Esophagus squamous epithelium (tissue), 5 donors: ENCODE measurements at places on chromosomes 6 and 20. TPM values are rescaled to one million over a fixed set of nuclear protein-coding genes. Genes with fewer than 3 reads are reported as not detected.
A peak's percentile ranks its signal among the peaks of the same experiment; 100 is the strongest.

CYP39A1 gene
- total RNA-seq, result 2.8 TPM

VEGFA gene
- 102 TPM for total RNA-seq

MUC21 gene
- total RNA-seq, result 322 TPM

RSPO3 gene
- total RNA-seq, result 1.6 TPM

GRCh38 chr20:40706977-40707582 lies 18.0 kb upstream of the MAFB start:
- H3K4me1 ChIP-seq, result no peaks in the 10 kb centered on the region
- no peak overlapping the region for H3K4me3 ChIP-seq
- H3K36me3 ChIP-seq, result no peaks in the 10 kb centered on the region
- DNase-seq, result no peak
- H3K27me3 ChIP-seq, result no peaks in the 10 kb centered on the region
- no peak overlapping the region for H3K27ac ChIP-seq

GRCh38 chr6:11263291-11263775 lies 30.9 kb upstream of the NEDD9 start:
- H3K4me3 ChIP-seq, result no peak overlapping the region
- peak overlapping the region; percentile 9 for H3K27ac ChIP-seq
- peaks cover 30% of the 10 kb centered on the region for H3K4me1 ChIP-seq
- DNase-seq, result no peak
- H3K36me3 ChIP-seq, result no peaks in the 10 kb centered on the region

DNA sequence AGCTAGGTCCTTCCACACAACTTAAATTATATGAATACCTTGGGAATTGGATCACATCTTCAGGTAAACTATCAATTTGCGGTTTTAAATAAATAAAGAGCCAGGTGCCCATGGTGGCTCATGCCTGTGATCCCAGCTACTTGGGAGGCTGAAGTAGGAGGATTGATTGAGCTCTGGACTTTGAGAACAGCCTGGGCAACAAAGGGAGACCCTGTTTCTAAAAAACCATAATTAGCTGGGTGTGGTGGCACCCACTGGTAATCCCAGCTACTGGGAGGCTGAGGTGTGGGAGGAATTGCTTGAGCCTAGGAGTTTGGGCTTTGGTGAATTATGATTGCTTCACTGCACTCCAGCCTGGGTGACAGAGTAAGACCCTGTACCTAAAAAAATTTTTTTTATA lies 3.4 kb downstream of the GMNN start:
- no peaks in the 10 kb centered on the region for H3K27me3 ChIP-seq
- no peak for DNase-seq
- H3K4me3 ChIP-seq, result no peak overlapping the region
- H3K4me1 ChIP-seq, result peaks cover 8% of the 10 kb centered on the region
- H3K36me3 ChIP-seq, result no peaks in the 10 kb centered on the region

GRCh38 chr20:13022401-13023155 lies 13.8 kb downstream of the SPTLC3 start:
- H3K27ac ChIP-seq, result no peak overlapping the region
- H3K36me3 ChIP-seq, result peaks cover 3% of the 10 kb centered on the region
- H3K4me1 ChIP-seq, result peaks cover 5% of the 10 kb centered on the region
- no peaks in the 10 kb centered on the region for H3K27me3 ChIP-seq
- no peak for DNase-seq
- no peak overlapping the region for H3K4me3 ChIP-seq

DNA sequence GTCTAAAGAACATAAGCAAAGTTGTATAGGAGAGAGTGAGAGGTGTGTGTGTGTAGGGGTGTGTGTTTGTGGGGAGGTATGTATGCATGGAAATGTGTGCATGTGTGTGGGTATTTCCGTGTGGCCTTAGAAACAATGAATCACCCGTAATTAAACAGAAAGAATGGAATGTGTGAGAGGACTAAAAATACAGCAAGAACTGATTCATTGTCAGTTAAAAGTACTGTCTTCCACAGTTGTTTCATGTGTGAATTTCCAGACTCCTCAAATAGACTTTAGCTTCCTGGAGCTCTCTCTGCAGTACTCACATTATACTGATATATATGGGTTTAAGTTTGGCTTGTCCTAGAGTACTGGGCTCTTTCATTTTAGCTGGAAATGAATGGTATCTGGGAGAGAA lies 145.7 kb downstream of the RIMS1 start:
- no peak overlapping the region for H3K4me3 ChIP-seq
- no peak overlapping the region for H3K27ac ChIP-seq
- DNase-seq, result no peak
- no peaks in the 10 kb centered on the region for H3K27me3 ChIP-seq
- no peaks in the 10 kb centered on the region for H3K36me3 ChIP-seq

DNA sequence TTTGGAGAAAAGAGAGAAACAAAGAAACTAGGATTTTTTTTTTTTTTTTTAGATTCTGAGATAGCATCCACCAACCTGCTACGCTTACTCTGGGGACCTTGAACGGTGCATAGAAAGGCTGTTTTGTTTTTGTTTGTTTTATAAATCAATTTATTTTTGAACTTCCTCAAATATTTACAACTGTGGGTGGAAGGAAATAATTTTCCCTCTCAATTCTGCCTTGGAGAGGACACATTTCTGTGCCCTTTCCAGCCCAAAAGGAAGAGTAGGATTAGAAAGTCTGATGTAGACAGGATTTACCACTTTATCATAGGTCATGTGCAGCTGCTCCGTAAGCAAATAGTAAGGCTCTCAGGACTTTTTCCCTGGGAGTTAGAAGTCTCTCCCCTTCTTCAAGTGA lies 190.5 kb downstream of the NKAIN2 start:
- H3K4me3 ChIP-seq, result no peak overlapping the region
- H3K36me3 ChIP-seq, result no peaks in the 10 kb centered on the region
- H3K27ac ChIP-seq, result no peak overlapping the region

GRCh38 chr6:151403919-151404308 lies 12.6 kb upstream of the ZBTB2 start:
- H3K4me3 ChIP-seq, result no peak overlapping the region
- no peak overlapping the region for H3K27ac ChIP-seq
- DNase-seq, result no peak
- no peaks in the 10 kb centered on the region for H3K27me3 ChIP-seq

DNA sequence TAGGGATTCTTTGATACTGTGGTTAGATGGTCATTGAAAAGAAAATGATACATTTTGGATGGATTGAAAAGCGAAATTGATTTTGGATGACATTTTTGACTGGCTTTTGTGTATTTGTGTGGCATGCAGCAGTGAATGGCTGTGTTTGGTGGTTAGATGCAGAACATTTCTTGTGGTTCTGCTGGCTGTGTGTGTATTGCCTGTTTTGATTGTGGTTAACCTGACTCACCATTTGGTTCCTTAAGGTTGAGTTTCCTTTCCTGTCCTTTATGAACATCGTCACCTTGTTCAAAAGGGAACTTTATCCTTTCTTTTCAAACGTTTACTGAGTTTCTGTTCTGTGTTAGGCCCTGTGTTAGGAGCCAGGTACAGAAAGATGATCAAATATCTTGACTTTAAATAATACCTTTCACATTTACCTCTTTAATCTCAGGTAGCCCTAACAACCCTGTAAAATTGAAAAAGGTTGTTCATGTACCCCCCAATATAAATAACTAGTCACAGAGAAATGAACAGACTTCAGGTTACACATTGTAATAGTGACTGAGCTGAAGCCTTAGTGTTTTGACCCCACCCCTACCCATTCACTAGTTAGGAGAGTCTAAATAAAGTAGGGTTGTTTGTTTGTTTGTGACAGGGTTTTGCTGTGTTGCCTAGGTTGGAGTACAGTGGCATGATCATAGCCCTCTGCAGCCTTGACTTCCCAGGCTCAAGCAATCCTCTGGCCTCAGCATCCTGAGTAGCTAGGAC lies 23.8 kb downstream of the ANKS1A start:
- DNase-seq, result no peak
- no peak overlapping the region for H3K4me3 ChIP-seq
- no peaks in the 10 kb centered on the region for H3K27me3 ChIP-seq
- H3K4me1 ChIP-seq, result peaks cover 9% of the 10 kb centered on the region

DNA sequence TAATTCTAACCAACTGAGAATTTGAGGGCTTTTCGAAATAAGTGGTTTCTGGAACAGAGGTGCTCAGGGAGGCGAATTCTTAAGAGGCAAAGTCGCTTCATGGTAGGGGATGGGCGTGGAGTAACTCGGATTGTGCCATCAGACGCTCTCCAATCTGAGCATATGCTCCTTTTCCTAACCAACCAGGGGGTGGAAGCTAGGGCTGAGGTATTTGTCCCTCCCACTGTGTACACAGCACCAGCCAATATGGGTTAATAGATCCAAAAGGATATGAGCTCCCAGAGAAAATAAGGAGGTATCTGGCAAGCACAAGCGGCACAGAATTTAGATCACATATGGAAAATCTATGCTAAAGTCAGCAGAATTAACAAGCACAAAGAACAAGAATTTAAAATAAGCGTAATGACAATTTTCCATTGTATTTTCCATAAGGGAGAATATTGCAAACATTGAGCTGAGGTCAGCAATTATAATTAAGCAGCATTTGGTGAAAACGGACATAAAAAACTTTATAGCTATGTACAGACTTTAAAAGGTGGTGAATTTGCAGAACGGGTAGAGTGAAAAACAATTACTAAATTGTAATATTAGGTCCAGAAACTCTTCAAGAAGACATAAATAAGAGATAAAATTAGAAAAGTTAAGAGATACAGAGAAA lies 55.0 kb upstream of the PHACTR1 start:
- H3K27ac ChIP-seq, result no peak overlapping the region
- no peaks in the 10 kb centered on the region for H3K27me3 ChIP-seq
- no peak for DNase-seq
- no peaks in the 10 kb centered on the region for H3K4me1 ChIP-seq
- no peak overlapping the region for H3K4me3 ChIP-seq
- no peaks in the 10 kb centered on the region for H3K36me3 ChIP-seq

- H3K36me3 ChIP-seq, result no peaks in the 10 kb centered on the region
- H3K4me1 ChIP-seq, result no peaks in the 10 kb centered on the region
- no peak overlapping the region for H3K27ac ChIP-seq
- DNase-seq, result no peak
- no peak overlapping the region for H3K4me3 ChIP-seq
These were observed 262.4 kb upstream of the AGPAT4 start for GRCh38 chr6:161536224-161536630.

- H3K4me1 ChIP-seq, result no peaks in the 10 kb centered on the region
- no peak for DNase-seq
- no peaks in the 10 kb centered on the region for H3K27me3 ChIP-seq
- no peak overlapping the region for H3K4me3 ChIP-seq
These were observed 104.8 kb downstream of the HACE1 start for GRCh38 chr6:104754788-104755409.

- H3K27me3 ChIP-seq, result no peaks in the 10 kb centered on the region
- H3K4me3 ChIP-seq, result no peak overlapping the region
- no peak for DNase-seq
- peaks cover 17% of the 10 kb centered on the region for H3K36me3 ChIP-seq
These were observed 81.9 kb downstream of the RALGAPA2 start for GRCh38 chr20:20630551-20630950.

DNA sequence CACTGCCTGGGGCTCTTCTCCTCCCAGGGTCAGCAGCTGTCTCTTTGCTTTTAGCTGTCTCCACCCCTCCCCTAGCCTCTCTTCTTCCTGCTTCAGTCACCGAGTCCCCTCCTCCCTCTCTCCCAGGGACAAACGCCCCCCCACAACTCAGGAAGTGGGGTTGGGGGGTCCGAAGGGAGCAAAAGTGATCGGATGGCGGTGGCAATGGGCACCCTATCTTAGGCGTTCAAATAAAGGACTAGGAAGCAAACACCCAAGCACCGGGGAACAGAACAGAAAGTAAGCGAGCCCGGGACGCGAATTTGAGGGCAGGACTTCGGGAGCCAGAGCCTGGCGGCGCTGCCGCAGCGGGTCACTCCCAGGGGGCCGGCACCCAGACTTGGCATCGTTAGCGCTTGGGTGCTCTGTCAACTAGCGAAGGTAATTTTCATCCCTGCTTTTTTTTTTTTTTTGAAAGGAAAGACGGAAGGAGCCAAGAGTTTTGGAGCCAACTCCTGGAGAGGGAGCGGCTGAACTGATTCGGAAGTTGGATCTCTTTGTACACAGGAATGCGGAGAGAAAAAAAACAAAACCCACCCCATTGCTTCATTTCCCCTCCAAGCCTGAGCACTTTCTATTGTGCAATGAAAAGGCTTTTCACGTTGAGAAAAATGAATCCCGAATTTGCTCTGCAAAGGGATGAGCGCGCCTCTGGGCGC lies 815 bp upstream of the ITPR3 start:
- peaks cover 36% of the 10 kb centered on the region for H3K4me1 ChIP-seq
- peak overlapping the region; percentile 93 for H3K4me3 ChIP-seq
- H3K27ac ChIP-seq, result peak overlapping the region; percentile 92

GRCh38 chr6:55528624-55529023 lies 50.4 kb downstream of the HMGCLL1 start:
- H3K36me3 ChIP-seq, result no peaks in the 10 kb centered on the region
- DNase-seq, result no peak
- no peaks in the 10 kb centered on the region for H3K4me1 ChIP-seq
- H3K4me3 ChIP-seq, result no peak overlapping the region
- no peak overlapping the region for H3K27ac ChIP-seq

DNA sequence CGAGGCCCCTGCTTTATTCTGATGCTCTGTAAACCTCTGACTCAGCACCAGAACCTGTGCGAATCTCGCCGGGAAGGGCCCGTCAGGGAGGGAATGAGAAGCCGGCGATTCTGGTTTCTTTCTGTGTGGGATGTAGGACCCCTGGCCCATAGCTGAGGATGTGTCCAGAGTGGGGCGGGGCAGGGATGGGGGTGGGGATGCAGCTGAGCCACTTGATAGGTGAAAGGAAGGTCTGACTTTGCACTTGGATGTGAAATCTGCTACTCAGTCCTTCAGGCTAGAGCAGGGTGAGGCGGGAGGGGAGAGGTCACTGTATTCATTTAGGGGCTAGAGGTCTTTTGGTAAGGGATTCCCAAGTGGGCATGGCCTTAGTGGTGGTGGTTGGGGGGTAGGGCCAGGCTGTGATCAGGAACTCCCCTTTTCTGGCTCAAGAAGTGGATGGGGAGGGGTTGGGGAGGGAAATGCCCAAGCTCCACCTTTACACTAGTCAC lies 2.3 kb downstream of the TOX2 start:
- peak overlapping the region; percentile 84 for H3K27ac ChIP-seq
- peaks cover 3% of the 10 kb centered on the region for H3K27me3 ChIP-seq
- no peak for DNase-seq
- peaks cover 8% of the 10 kb centered on the region for H3K4me1 ChIP-seq
- H3K36me3 ChIP-seq, result no peaks in the 10 kb centered on the region

DNA sequence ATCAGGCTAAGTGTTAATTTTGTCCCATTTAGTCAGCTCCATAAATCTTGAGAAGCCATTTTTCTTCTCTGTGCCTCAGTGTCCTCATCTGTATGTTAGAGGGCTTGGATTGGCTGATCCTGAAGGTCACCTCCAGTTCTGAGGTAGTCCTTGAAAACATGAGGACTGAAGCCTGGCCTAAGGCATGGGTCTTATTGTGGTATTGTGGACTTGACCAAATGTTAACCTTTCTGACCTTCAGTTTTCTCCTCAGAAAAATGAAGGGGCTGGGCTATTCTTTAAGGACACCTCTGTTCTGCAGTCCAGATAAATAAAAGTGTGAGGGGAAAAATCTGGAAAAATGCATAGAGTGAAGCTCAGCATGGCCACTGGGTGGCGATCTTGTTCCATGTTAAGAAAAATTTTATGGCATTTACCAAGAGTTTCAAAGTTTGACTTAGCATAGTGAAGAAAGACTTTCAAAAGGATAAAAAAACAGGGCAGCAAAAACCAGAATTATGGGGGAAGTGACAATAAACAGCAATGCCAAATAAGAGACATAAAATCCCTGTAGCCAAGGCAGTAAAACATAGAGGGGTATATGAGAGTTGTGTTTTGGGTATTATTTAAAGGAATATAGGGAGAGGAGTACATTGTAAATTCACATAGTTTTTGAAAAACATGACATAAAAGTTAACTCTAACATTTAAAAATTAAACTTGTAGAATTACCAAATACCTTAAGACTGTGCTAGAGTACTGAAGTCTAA lies 13.2 kb upstream of the TFB1M start:
- no peak overlapping the region for H3K4me3 ChIP-seq
- H3K36me3 ChIP-seq, result no peaks in the 10 kb centered on the region
- no peaks in the 10 kb centered on the region for H3K4me1 ChIP-seq
- DNase-seq, result no peak
